ENCODE measurements at places on chromosomes 3 and 15. TPM values are rescaled to one million over a fixed set of nuclear protein-coding genes. Genes with fewer than 3 reads are reported as not detected.

DNA sequence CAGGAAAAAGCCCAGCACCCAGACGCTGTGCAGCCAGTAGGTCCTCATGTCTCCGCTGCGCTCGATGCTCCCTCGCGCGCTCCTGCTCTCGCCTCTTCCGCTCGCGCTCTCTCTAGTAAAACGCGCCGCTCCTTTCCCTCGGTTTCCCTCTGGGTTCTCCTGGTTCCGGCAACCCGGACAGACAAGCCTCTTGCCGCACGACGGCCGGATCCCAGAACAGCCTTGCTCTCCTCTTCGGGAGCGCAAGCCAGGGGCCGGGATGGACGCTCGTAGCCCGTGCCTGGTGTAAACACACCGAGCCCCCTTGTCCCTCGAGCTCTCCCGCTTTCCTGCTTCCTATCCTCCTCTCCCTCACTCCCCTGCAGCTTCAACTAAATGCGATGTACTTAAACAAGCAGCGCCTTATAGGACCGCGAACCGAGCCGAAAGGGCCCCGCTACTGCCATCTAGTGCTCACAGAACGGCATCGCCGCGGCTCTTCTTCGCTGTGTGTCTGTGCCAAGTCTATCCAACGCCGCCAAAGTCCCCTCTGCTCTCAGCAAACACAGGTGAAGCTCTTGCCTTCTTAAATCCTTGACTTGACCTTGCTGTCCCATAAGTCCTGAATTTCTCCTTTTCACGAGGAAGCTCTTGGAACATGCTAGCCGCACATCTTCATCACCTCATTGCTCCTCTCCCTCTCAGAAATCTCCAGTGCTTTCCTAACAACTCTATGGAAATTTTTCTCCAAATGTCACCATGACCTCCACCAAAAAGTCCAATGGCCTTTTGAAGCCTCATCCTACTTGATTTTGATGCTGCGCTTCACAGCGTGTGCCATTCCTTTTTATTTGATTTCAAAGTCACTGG, 1037.2 kb downstream of the IGSF11 start:
- peak; percentile 49 for DNase-seq

DNA sequence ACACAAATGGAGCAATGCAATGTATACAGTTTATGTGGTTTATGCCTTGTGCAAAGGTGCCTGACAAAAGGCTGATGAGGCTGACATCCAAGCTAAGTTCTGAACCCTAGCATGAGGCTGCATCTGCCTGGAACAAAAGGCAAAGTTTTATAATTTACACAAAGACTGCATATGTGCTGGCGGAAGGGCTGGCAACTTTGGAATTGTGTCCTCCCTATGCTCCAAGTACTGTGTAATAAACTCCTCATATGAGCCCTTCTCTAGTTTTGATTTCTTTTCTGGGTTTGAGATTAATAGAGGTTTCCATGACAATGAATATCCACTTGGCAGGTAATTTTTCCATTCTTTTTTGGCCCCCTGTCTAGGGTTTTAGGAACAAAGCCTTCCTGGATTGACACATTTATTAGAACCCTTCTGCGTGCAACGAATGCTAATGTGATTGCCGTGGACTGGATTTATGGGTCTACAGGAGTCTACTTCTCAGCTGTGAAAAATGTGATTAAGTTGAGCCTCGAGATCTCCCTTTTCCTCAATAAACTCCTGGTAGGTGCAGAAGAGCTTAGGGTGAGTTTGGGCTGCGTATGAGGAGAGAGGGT, 10.8 kb downstream of the PLA1A start:
- no peak for DNase-seq

GRCh38 chr3:46711305-46711704, 6.4 kb downstream of the PRSS50 start:
- no peak for DNase-seq

DNA sequence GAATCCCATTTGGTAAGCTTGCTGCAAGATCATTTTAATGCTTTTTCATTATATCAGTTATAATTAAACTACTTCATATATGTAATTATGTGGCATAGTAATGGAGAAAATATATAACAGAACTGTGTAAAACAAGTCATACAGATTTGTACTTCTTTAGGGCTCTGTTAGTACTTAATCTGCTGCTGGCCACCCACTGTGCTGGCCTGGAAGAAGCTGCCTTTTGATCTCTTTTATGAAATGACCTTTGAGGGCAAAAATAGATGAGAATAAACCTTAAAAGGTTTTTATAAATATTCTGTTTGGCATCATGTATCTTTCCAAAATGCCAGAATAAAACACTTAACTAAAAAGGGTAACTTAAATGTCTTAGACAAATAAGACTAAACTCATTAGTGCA, 262.9 kb downstream of the ZIC1 start:
- no peak for DNase-seq

GRCh38 chr3:184639351-184639750, 72.5 kb downstream of the MAGEF1 start:
- DNase-seq = no peak

- no peak for DNase-seq
These were observed 60.8 kb upstream of the ARHGEF3 start for GRCh38 chr3:56862352-56863062.

- no peak for DNase-seq
These were observed 156.7 kb downstream of the TJP1 start for GRCh38 chr15:29665444-29666003.

DNA sequence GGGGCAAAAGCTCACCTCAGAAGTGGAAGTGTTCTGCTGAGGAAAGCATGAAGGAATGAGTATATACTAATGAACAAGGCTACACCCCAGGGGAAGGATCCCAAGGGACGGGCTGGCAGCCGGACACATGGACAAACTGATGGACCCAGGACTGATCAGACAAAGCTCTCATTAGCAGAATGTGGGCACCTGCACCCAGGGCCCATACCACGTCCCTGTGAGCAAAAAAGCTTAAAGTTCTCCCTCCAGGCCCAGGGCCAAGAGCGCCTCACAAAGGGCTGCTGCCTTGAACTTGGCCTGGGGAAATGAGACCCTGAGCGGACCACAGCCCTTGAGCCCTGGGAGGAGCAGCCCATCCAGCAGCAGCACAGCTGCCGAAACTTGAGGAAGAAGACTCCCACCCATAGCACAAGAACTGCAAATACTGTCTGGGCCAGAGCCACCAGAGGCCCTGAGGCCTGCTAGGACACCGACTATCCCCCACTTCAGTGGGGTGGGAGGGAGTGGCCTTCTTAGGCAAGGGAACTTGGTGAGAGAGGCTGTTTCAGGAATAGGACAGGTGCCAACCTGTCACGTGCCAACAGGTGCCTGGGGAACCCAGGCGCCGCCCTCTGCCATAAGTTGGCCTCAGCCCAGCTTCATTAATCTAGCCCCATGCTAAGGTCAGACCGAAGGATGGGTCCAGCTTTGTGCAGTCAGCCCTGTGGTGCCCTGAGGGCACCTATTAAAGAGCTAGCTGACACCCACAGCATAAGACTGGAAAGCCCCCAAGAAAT, 2.3 kb upstream of the GMPPB start:
- no peak for DNase-seq

DNA sequence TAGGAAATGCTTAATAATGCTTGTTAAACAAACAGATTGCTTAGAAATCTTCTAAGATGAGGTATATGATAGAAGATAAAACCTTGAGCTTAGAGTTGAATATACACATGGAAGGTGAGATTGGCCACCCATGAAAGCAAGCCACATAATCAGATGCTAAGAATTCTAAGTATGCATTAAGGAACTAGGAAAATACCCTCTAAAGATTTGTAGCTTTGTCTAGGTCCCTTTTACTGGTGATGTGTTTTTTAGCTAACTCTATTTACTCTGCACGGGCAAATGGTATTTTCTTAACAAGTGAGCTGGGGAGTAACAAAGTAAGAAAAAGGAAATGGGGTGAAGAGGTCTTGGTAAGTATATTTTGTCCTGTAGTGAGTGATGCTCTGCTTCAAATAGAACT, 310.3 kb downstream of the OXSM start:
- DNase-seq = no peak

DNA sequence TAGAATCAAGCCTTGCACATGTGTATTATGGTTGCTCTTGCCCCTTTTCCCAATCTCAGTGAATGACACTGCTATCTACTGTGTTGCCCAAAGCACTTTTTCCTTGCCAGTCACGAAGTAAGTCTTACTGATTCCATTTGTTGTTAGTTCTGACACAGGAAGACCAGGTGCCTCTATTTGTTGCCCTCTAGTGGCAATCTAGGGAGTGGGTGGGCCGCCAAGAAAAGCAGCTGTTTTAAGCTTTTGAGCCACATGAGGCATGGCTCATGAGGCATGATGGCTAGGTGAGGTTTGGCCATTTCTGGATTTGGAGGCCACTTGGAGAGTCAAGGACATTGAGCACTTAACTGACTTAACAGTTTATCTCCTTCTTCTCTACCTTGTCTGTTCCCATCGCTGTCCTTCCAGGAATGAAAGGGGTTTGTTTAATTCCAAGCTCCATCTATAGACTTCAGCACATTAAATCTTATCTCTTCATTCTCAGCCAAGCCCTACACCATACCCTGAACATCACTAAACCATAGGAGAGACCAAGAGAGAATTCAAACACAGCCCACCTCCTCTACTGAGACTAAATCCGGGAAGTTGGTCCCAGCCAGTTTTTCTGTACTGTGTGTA, 103.1 kb downstream of the HCN4 start:
- no peak for DNase-seq

DNA sequence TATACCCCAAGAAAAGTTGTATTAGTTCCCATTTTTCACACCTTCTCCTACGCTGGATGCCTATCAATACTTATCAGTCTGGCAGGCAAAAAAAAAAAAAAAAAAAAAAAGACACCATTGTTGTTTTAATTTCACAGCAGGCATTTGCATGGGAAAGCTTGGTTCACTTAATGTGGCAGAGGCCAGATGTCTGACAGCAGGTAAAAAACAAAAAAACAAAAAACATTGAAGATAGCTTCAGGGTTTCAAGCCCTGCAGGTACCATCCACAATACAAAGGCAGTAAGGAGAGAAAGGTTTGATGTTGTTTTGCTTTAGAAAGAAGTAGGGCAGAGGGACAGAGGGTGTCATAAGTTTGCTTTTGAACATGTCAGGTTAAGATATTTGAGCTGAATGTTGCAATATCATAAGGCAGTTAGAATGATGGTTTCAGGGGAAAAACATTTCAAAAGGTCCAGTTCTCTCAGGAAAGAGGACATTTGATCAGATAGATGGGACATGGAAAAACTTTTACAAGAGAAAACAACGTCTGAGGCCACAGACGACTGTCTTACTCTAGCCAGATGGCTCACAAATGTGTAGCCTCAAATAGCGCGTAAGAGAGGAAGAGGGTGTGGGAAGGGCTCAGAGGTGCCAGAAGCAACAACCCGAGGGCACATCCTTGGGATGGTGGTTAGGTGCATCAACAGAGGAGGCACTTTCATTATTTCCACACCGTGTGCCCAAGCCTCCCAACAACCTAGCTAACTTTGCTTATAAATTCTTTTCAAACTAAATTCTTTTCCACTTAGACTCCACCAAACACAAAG, 25.7 kb downstream of the PCOLCE2 start:
- DNase-seq = no peak

DNA sequence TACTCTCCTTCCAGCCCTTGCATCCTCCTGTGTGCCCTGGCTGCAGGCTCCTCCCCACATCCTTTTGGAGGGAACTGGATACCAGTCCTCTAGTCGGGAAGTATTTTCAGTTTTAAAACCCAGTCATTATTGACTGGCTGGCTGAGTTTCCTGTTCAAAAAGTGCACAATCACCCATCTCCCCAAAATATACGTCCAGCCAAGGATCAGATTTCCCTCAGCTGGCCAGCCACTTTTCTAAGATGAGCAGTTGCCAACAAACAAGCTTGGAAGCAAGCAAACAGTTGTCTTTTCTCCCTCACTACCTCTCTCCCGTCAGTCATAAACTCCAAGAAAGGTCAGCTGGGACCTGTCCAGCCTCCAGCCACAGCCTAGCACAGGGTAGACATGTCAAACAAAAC, 147.7 kb upstream of the GALNT15 start:
- DNase-seq = no peak

DNA sequence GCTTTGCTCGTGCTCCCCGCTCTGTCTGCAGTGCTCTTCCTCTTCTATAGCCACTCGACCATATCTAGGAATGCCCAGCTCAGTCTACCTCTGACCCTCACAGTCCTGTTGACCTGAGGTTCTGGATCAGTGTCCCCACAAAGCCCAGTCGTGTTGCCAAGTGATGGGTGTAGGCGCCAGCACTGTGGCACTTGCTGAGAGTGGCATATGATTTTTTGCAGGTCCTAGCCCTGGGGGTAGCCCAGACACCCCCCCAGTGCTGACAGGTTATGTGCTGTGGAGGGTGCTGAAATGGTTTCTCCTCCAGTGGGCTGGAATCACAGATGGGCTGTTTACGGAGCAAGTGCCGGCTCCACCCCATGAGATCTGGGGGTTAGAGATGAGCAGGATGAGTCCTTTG, 32.5 kb downstream of the ACAD9 start:
- no peak for DNase-seq

GRCh38 chr15:73287019-73287418, 81.7 kb downstream of the HCN4 start:
- no peak for DNase-seq

DNA sequence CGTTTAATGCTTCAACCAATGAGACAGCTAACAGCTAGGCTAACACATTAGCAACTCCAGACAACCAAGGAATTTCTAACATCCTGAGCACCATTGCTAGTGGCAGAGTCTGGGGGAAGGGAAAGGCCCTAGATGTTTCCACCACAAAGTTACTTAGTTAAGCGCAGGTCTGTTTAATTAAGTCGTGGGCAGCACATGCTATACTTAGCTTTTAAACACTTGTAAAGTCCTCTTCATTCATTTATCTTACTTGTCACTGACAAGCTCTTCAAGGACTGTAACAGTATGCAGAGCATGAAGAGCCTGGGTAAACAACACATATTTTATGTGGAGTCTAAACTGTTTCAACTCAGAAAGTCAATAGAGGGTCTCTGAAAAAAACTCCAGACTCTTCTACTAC, 221.1 kb upstream of the WNT5A start:
- no peak for DNase-seq

DNA sequence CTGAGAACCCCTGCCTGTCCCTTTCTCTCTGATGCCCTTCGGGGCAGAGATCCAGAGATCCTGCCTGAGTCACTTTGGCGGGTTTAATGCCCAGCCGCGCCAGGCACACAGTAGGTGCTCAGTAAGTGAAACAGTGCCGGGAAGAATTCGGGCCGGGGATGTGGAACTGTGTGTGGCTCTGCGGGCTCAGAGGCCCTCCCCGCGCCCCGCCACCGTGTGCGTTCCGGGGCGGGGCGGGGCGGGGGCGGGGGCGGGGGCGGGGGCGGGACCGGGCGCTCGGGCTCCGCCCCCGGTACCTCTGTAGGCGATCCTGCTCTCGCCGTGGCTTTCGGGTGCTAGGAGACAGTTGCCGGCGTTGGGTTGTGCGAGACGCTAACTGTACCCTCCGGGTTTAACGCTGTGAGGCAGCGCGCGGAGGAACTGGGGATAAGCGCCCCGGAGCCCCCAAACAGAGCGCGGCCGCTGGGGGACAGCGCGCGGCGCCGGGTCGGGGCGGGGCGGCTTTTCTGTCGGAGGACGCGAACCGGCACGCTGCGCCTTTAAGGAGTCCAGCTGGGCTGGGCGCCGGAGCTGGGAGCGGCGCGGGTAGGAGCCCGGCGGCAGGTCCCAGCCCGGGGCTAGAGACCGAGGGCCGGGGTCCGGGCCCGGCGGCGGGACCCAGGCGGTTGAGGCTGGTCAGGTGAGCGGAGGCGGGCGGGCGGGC, at the start of gene ABHD6:
TSS of gene ABHD6 (plus strand) at position 555 of the 703 bp plus-strand sequence. CDS start 18,795 bp downstream, outside the sequence.
- DNase-seq = peak; percentile 95

- DNase-seq = peak; percentile 11
These were observed 285.9 kb downstream of the XXYLT1 start for GRCh38 chr3:194985031-194985578.

- DNase-seq = no peak
These were observed 22.0 kb upstream of the C3orf22 start for GRCh38 chr3:126580746-126581145.

HGD gene
- 0.45 TPM for total RNA-seq

ITPKA gene
- total RNA-seq = 2.5 TPM

RPUSD2 gene
- total RNA-seq = 8.1 TPM

RPS27L gene
- total RNA-seq = 15.7 TPM

RNF7 gene
- total RNA-seq = 20.5 TPM

FOXB1 gene
- 0.91 TPM for total RNA-seq
